Activated CD4-positive, CD25-positive, alpha-beta regulatory T cell (primary cell): ENCODE measurements at places on chromosomes 16 and 17.
A peak's percentile ranks its signal among the peaks of the same experiment; 100 is the strongest.

DNA sequence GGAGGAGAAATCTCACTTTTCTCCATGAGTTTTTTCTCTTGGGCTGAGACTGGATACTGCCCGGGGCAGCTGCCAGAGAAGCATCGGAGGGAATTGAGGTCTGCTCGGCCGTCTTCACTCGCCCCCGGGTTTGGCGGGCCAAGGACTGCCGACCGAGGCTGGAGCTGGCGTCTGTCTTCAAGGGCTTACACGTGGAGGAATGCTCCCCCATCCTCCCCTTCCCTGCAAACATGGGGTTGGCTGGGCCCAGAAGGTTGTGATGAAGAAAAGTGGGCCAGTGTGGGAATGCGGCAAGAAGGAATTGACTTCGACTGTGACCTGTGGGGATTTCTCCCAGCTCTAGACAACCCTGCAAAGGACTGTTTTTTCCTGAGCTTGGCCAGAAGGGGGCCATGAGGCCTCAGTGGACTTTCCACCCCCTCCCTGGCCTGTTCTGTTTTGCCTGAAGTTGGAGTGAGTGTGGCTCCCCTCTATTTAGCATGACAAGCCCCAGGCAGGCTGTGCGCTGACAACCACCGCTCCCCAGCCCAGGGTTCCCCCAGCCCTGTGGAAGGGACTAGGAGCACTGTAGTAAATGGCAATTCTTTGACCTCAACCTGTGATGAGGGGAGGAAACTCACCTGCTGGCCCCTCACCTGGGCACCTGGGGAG lies 19.1 kb downstream of the NGFR start:
- no peak for DNase-seq

DNA sequence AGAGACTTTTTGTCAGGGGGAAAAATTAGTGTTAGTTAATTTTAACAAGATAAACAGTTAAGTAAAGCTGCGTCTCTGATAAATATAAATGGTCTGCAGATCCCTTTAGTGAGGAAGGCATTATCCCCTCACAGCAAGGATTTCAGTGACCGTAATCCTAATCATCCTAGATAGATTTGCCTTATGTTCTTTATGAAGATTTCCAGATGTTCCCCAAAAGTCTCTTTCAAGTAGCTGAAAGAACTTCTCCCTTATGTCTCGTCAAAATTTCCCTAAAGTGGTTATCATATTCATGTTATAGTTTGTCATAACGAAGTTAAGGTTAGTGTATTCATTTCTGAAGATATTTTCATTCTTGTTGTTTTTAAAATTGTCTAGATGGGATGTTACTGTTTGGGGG lies 5.6 kb downstream of the MOSMO start:
- no peak for DNase-seq

DNA sequence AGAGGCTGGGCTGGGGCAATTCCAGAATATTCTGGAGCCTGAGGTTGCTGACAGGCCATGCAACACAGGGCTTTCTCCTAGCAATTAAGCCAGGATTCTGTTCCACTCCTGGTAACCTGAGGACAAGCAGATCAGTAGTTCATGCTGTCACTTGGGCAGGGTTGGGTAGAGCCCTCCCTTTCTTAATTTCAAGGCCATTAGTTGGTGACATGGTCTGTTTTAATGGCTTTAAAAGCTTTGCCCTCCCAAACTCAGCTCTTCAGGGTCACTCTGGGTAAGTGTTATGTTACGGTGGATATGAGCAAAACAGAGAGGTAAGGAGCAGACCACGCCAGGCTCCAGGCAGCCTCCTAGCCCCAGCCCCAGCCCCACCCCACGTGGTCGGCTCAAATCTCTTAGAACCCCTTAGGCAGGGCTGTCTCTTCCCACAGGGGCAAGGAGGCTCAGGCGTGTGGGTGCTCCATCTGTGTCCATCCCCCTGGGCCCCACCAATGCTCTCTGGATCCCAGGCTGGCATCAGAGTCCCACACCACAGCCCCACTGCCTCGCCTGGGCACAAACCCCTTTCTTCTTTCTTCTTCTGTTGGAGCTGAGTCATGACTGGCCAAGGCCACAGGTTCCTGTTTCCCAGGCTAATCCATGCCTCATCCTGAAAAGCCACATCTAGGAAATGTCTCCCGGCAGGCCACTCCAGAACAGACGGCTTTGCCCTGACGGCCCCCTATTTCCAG lies 27.5 kb downstream of the CEP295NL start:
- DNase-seq, result no peak

- DNase-seq, result no peak
Measured at GRCh38 chr16:55555436-55555835, 11.0 kb upstream of the CAPNS2 start.

DNA sequence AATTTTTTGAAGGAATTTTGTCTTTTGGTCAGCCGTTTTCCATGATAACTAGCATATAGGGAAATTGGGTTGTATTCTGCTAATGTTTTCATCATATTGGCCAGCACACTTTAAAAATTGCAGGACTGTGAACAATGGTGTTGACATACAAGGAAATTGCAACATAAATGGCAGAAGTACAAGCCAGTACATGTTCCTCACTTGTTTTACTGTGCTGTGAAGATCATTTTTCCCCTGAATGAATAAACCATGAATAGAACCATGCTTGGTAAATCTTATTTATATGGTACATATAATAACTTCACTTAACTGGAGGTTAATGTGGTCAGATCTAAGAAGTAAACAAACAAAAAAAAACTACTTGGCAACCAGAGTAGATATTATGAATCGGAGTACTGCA lies 22.8 kb downstream of the OMG start:
- DNase-seq, result no peak

DNA sequence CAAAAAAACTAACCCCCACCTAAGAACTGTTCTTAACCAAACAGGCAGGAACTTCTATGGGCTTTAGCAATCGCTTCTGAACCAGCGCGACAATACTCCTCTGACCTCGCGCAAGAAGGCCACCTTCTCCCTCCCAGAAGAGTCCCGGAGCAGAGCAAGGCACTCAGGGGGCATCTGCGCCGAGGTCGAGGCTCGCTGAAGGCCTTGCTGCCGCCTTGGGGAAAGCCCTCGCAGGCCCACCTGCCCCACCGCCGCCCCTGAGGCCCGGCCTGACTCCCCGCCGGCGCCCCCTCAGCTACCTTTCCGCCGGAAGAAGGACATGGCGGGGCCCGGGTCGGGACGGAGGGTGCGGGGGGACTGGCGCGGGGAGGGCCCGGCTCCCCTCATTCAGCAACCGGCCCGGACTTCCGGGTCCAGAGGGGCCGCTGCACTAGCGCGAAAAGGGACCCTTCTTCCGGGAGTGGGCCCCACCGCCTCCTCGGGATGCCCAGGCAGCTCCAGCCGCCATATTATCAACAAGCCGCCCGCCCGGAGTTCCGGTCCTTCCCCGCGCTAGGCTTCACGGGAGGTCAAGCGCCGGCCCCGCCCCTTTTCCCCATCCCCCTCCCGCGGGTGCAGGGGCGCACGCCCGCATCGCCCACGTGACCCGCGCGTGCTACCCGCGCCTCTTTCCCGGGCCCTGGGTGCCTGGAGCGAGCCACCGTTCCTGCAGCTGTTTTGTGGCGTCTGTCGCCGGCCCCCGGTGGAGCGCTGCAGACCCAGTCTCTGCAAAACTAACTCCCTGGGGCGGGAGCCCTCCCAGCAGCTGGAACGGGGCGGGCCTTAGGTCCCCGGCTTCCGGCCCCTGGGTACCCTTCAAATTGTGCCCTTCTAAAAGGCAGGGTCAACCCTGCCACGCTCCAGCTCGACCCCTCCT lies at the start of gene AKAP10:
TSS of gene AKAP10 (minus strand) at position 536 of the 916 bp plus-strand sequence. CDS start at position 387, 149 bp downstream.
- peak; percentile 89 for DNase-seq

DNA sequence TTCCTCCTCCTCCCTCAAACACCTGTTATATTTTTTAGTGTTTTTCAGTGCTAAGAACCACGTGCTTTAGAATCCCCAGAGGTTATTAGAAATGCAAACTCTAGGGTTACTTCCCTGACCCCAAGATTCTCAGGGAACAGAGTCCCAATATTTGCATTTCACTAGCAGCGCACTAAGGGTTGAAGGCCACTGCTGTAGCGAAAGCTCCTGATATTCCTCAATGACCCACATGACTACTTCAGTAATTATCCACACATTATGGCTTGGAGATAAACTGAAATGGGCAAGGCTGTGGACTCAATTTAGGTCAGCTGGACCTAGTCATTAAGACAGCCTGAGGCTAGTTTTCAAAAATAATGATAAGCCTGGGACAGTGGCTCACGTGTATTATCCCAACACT lies 78.5 kb upstream of the BCAR1 start:
- DNase-seq, result no peak

- DNase-seq, result no peak
Measured at GRCh38 chr16:31148281-31148728, 1.6 kb downstream of the PRSS36 start.

DNA sequence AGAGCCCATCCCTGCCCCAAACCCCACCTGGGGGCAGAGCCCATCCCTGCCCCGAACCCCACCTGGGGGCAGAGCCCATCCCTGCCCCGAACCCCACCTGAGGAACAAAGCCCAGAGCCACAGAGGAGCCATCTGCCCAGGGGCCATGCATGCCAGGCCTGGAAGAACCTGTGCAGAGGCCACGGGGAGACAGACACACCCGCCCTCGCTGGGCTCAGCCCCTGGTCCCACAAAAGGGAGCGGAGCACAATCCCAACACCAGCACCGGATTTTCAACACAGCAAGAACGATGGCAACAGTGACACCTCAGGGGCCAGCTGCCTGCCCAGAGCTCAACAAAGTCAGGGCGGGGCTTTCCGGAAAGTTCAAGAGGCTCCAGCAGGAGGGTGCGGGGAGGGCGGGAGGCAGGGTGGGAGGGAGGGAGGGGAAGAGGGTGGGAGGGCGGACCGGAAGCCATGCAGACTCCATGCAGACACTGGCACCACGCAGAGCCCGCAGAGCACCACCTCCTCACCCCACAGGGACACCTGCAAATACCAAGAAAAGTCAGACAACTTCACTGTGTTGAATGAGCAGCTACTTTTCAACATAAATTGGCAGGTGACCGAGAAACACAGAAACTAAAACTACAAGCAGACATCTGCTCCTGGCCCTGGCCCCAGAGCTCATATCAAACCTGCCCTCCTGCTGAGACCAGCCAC lies 27.9 kb upstream of the C16orf95 start:
- no peak for DNase-seq

DNA sequence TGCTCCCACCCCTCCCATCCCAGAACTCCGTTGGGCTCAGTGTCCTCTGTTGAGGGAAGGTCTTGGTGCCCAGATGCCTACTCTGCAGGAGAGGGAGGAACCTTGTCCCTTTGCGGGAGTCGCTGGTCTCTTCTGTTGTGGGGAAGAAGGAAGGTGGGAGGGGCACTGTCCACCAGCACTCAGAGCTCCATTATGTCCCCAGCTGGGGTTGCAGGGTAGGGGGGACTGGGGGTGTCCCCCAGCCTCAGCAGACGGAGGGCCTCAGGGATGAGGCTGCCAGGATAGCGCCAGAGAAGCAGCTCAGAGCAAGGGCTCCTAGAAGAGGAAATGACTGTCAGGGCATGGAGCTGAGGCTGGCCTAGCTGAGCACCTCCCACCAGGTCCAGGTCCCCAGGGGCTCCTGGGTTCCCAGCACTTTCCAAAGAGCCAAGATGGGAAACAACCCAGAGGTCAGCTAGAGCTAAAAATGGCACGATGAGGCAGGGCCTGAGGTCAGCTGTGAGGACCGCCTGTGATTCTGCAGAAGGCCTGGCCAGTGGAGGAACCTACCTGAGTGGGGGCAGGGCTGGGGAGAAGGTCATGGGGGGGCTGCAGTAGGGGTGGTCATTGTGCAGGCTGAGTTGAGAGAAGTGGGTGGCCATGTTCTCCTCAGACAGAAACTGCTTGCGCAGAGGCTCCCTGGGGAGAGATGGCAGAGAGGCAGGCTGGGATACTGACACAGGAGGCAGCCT lies 893 bp downstream of the HCFC1R1 start:
- no peak for DNase-seq

- DNase-seq, result no peak
Measured at GRCh38 chr17:69346766-69347165, 19.8 kb upstream of the ABCA5 start.

- no peak for DNase-seq
Measured at GRCh38 chr17:40555296-40556190, 9.7 kb downstream of the CCR7 start.

DNA sequence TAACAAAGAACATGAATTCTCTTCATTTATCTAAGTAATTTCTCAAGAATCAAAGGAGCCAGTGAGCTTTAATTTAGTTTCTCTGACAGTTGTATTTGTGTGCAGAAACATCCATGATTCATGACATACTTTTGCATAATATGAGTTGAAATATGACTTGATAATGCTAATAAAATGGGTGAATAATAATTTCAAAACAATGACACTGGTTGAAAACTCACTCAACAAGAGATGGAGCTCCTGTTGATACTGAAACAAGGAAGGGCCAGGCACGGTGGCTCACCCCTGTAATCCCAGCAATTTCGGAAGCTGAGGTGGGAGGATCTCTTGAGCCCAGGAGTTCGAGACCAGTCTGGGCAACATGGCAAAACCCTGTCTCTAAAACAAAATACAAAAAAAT lies 147.0 kb downstream of the MAP2K6 start:
- no peak for DNase-seq

DNA sequence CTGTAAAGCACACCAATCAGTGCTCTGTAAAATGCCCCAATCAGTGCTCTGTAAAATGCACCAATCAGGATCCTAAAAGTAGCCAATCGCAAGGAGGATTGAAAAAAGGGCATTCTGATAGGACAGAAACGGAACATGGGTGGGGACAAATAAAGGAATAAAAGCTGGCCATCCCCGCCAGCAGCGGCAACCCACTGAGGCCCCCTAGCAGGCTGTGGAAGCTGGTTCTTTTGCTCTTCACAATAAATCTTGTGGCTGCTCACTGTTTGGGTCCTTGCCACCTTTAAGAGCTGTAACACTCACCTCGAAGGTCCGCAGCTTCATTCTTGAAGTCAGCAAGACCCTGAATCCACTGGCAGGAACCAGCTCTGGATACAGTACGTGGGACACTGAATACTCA lies 162.4 kb upstream of the TBX2 start:
- DNase-seq, result no peak

GRCh38 chr16:4115949-4116318 lies 308 bp downstream of the ADCY9 start:
- no peak for DNase-seq

DNA sequence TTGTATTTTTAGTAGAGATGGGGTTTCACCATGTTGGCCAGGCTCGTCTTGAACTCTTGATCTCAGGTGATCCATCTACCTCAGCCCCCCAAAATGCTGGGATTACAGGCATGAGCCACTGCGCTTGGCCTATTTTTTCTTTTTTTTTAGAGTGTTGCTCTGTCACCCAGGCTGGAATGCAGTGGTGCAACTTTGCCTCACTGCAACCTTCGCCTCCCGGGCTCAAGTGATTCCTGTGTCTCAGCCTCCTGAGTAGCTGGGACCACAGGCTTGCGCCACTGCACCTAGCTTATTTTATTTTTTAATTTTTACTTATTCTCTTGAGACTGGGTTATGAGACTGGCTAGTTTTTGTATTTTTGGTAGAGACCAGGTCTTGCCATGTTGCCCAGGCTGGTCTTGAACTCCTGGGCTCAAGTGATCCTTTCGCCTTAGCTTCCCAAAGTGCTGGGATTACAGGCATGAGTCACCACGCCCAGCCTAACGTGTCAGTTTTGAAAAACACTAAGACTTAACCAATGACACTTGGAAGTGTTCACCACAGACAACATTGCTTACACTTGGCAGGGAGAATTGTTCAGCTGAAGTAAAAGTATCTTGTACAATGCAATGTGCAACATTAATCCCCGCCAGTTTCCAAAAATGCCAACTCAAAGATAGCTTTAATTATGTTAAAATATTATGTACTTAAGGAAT lies 26.9 kb downstream of the ATAD5 start:
- no peak for DNase-seq

GRCh38 chr16:90053902-90054500 lies 23.1 kb downstream of the PRDM7 start:
- DNase-seq, result no peak
